ENCODE measurements at places on chromosomes 1 and 21.
A peak's percentile ranks its signal among the peaks of the same experiment; 100 is the strongest.

GRCh38 chr1:3891329-3891865 is 8.7 kb downstream of the C1orf174 start:
- no peak for DNase-seq

GRCh38 chr1:244779410-244779809 is 56.0 kb upstream of the COX20 start:
- DNase-seq, result no peak

DNA sequence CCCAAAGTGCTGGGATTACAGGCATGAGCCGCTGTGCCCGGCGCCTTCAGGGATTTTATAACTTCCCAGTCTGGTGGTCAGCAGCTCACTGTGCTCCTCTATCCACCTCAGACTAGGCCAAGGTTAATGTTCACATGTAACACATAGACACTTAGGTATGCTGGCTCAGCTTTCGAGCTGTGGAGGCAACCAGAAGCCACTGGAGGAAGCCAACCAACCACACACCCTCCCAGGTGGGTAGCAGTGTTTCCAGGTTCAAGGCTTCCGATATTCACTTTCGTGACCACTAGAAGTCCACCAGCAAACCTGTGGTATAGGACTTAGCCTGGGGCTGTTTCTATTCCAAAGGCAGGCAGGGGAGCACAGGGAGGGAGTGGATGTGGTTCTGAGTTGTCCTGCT is 255.9 kb upstream of the KIAA0040 start:
- no peak for DNase-seq

DNA sequence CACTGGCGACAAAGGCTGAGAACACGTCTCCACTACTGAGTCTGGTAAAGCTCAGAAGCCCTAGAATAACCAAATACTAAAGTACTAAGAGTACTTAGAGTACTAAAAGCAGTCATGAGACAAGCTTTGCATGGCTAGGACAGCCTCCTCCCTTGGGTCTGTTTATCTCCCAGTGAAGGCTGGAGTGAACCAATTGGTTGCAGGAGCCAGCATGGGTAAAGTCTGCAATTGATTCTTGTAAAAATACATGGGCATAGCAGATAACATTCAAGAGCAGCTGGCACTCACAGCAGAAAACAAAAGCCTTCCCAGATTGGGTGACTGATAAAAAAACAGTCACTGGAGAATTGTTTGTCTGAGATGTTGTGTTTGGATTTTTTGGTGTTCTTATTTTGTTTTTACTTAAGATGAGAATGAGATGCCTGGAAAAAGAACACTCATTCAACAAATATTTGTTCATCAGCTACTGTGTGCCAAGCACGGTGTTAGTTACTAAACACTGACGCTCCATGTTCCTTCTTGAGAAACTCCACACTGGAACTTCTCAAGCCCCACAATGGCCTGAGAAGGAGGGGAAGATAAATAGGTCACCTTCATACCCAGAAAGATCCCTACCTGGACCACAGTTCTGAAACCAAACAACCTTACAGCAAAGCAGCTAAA is 3.7 kb downstream of the IRF6 start:
- no peak for DNase-seq

DNA sequence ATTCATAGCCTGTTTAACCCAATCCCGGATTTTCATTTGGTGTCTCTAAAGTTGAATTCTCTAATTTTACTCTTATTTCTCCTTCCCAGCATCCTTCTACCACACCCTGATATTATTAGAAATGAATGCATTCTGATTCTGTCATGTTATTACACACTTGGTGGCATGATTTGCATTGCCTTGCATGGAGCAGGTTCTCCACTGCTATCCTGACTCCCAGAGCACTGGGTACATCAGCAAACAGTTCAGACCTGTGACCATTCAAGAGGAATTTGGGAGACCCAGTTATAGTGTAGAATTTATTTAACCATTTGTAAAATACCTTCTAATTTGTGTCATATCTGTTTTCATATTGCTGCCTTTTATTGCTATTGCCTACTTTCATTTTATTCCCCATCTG is 2.6 kb downstream of the LRRC8B start:
- no peak for DNase-seq

DNA sequence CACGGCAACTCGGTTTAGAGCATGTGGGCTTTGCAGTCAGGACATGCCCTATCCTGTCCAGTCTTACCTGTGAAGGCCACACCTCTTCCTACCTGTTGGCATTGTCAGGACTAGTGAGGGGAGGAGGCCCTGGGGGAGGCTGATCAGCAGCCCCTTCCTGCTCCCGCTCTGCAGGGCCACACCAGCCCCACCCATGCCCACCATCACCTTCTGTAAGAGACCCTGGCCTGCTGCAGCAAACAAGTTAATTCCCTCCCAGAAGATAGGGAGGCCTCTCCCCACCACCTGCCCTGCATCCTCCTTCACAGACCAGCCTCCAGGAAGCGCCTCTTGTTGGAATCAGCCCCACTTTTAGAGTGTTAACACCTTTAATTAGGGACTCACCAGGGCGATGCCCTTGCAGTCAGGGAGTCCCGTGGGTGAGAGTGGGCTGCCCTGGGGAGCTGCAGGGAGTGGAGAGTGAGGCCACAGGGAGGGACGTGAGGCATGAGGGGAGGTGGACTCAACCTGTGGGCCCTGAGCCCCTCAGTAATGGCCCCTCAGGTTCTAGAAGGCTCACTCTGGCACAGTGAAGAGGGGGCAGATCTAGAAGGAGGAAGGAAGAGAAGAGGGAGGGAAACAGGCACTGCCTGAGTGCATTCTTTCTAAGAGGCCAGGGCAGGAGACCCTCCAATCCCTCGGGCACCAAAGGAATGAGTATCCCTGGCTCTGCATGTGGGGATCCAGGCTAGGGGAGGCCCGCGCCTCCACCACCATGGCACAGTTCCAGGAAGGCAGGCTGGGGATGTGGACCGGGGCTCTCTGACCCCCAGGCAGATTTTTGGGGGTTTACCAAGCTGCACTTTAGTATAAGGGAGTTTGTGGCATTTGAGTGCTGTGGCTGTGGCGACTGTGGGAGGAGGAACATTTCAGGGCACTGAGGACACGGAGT is 8.2 kb downstream of the UMODL1 start:
- DNase-seq, result no peak

- DNase-seq, result no peak
Measured at GRCh38 chr1:2232916-2233438, 4.9 kb downstream of the SKI start.

- no peak for DNase-seq
Measured at GRCh38 chr1:65049941-65050713, 83.8 kb upstream of the JAK1 start.

GRCh38 chr21:45941717-45942546 is 39.6 kb upstream of the COL6A1 start:
- no peak for DNase-seq

GRCh38 chr1:84089465-84089864 is 54.6 kb upstream of the PRKACB start:
- DNase-seq, result peak; percentile 63

DNA sequence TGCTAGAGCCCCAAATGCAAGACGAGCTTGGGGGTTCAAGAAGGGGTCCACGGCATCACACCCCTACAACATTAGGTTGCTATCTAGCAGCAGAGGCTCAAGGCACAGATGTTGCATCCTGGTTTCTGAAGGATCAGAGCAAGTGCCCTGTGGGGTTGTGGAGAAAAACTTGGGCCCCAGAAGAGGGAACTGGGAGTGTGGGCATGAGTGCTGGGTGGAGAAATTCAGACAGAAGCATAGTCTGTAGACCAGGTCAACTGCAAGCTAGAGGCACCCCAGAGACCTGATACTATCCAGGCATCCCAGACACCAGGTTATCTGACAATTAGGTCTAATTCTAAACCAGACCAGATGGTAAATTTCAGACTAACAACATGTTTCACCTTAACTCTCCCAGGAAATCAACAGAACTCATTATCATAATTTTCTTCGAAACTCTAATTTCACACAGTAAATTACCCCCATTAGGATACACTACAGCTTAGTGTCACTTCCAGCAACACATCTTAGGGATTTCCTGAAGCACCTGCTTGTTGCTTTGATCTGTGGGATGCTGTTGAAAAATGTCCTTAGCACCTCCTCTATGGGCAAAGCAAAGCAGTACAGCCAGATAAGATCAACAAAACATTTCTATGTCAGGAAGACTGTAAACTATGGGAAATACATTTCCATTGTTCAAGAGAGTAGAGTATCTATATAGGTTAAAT is 179.3 kb downstream of the VAV3 start:
- no peak for DNase-seq

- DNase-seq, result no peak
Measured at GRCh38 chr1:203926025-203926540, 64.7 kb downstream of the SNRPE start.

DNA sequence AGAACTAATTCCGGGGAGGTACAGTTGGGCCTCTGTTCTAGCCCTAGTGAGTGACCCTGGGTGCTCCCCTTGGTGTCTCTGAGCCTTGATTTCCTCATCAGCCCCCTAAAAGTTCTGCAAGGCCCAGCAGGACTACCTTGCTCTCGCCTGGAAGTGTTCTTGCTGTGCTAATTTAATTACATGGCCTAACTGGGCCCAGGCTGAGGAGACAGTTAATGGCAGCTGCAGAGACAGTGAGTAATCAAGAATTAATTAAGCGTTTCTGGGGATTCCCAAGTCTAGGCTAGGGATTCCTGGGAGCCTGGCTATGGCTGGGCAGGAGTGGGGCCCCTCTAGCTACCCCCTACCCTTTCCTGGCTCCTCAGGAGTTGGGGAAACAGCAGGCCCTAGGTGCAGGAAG is 24.7 kb upstream of the DMBX1 start:
- DNase-seq, result no peak

DNA sequence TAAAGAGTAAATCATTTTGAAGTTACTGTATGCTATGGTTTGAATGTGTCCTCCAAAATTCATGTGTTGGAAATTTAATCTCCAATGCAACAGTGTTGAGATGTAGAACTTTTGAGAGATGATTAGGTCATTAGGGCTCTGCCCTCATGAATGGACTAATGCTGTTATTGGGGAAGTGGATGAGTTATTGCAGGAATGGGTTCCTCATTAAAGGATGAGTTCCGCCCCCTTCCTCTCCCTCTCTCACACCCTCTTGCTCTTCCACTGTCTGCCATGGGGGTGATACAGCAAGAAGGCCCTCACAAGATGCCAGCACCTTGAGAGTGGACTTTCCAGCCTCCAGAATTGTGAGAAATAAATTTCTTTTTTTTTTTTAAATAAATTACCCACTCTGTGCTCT is 97.6 kb downstream of the ATP1A1 start:
- DNase-seq, result no peak

DNA sequence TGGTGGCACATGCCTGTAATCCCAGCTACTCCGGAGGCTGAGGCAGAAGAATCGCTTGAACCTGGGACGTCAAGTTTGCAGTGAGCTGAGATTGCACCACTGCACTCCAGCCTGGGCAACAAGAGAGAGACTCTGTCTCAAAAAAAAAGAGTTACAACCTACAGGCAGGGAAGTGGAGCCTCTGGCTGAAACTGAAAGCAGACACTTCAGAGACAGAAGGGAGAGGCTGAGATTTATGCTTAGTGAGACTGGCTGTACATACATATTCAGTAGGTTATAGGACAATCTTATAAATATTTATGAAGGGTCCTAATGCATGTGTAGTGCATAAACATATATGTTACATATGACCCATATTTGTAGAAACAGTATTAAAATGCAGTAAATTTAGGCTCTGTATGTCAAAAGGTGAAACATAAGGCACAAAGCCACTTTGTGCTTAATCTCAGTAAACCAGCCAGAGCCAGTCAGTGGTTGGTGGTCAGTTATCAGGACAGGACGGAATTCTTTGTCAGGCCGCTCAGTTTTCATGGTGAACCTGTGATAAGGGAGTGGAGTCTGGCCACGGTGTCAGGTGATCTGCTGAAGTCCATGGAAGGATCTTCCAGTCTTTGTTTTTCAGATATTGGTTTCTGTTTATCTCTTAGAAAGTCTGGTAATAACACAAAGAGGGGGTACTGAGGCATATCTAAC is 13.7 kb downstream of the RHEX start:
- no peak for DNase-seq

GRCh38 chr21:33869873-33870272 is 45.7 kb downstream of the ATP5PO start:
- no peak for DNase-seq

- no peak for DNase-seq
Measured at GRCh38 chr1:226730071-226730470, 9.0 kb downstream of the ITPKB start.

DNA sequence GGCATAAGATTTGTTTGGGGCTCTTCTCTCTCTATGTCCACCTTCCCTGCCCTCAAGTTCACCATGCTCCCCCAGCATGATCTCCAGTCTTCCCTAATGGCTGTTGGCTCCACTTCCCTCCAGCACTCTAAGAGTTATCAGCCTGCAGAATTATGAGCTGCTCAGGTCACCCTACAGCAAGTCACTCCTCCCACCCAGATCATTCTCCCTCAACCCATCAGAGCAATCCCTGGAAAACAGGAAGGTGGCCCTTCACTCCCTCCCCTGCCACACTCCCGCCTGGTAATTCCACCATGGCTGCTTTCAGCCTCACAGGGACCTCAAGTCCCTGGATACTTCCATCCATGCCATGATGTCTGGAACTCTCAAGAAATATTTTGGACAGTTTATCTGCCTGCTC is 104.5 kb downstream of the KCNJ15 start:
- DNase-seq, result no peak

GRCh38 chr1:34408011-34408410 is 231.3 kb downstream of the C1orf94 start:
- no peak for DNase-seq

- DNase-seq, result no peak
Measured at GRCh38 chr1:49294539-49294938, 517.8 kb upstream of the BEND5 start.

DNA sequence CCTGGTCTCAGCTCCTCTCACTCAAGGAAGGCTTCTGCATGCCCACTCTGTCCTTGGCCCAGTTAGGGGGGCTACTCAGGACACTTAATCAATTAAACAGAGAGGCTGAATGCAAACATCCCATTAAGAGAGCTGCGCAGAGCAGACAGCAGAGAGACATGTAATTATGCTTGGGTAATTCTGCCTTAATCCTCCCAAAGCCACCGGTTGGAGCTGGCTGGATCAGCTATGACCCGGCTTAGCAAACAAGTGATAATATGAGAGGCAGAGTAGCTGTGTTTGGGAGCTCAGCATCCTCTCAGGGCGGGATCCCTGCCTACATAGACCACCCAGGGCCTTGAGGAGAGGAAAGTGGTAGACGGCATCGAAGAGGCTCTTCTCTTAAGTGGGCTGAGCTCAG is 183.2 kb downstream of the GRIK3 start:
- DNase-seq, result no peak

GRCh38 chr1:247119600-247120407 is 15.6 kb upstream of the ZNF669 start:
- no peak for DNase-seq

- DNase-seq, result no peak
Measured at GRCh38 chr1:30774550-30775432, 17.2 kb upstream of the LAPTM5 start.

DNA sequence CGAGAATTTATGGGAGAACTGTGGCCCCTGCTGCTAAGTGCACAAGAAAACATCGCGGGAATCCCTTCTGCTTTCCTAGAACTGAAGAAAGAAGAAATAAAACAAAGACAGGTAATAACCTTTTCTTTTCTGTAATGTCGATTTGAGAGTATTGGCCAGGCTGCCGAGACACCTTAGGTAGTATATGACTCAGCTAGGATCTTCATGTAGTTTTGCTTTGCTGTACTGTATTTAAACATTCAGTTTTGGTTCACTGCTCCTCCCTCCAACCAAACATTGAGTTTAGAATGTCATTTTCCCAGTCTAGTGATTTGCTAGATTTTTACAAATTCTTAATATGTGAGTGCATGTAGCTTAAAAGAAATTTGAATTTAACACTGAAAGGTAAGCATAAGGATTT is 5.8 kb downstream of the SRRM1 start:
- DNase-seq, result no peak

All from COLO829 (cell line).